ENCODE measurements at places on chromosomes 7 and 10. TPM values are rescaled to one million over a fixed set of nuclear protein-coding genes. Genes with fewer than 3 reads are reported as not detected.

The SAMD9L gene
- 8.1 TPM for total RNA-seq

The CDK14 gene
- total RNA-seq: 0.95 TPM

DNA sequence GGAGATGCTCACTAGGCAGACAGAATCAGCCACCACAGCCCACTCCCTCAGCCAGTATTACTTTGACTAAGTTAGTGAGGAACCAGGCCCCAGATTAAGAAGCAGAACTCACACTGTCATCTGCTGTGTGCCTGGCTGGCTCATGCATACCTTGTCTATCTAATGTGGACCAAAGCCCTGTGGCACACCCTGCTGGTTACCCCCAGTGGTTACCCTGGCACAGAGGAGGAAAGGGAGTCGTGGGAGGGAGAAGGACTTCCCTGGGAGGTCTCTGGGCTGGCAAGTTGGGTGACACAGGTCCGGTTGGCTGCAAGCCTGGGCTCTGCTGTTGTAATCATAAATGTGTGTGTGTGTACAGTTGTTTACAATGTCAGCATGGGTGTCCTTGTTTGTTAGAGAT lies 7.5 kb upstream of the SH2D4B start:
- DNase-seq: peak; percentile 27

The RPP38 gene
- 27.2 TPM for total RNA-seq

The CYP26A1 gene
- total RNA-seq: not detected

DNA sequence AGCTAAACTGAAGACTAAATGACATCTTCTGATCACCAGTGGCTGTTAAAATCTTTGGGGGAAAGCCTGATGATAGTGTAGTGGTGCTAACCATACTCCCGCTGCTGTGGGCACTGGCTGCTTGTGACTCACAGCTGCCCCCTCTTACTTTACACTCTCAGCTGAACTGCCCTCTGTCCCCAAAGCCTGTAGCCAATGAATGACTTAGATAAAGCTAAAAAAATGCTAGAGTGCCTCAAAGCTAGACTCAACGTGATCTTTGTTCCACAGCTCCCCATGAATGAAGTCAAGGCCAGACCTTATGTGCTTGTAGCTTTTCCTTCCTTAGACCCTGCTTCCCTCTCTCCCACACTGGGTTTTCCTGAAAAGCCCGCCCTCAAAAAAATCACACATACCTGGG lies 6.5 kb downstream of the ZC3HAV1L start:
- no peak for DNase-seq

The NUTM2A gene
- 0.28 TPM for total RNA-seq

The GAD2 gene
- not detected for total RNA-seq

The VSTM4 gene
- total RNA-seq: 0.08 TPM

The CHST12 gene
- 5.9 TPM for total RNA-seq
